ENCODE measurements at places on chromosomes 1 and 21. TPM values are rescaled to one million over a fixed set of nuclear protein-coding genes. Genes with fewer than 3 reads are reported as not detected.

The CACNA1S gene
- not detected for total RNA-seq

The NGF gene
- total RNA-seq, result not detected

The BARHL2 gene
- total RNA-seq, result not detected

The CFAP45 gene
- 0.93 TPM for total RNA-seq

The NLRP3 gene
- total RNA-seq, result 9.5 TPM

GRCh38 chr1:12585536-12585935 is 32.5 kb downstream of the DHRS3 start:
- DNase-seq, result no peak

DNA sequence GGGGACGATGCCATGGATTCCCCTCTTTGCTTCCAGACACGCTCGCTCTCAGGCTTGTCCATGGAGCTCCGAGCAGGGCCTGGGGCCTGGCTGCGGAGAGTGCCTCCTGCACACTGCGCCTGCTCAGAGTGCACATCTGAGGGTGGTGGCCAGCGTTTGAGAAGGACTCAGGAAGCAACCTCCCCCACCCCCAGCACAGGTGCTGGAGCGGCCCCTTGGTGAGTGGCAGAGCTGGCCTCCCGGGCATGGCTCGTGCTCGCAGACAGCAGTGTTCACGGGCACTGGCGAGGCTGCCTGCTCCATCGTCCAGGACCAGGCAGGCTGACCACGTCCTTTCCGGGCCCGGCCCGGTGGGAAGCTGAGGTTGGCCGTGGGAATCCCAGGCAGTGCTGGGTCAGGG is 2.8 kb downstream of the SPATC1L start:
- DNase-seq, result no peak

DNA sequence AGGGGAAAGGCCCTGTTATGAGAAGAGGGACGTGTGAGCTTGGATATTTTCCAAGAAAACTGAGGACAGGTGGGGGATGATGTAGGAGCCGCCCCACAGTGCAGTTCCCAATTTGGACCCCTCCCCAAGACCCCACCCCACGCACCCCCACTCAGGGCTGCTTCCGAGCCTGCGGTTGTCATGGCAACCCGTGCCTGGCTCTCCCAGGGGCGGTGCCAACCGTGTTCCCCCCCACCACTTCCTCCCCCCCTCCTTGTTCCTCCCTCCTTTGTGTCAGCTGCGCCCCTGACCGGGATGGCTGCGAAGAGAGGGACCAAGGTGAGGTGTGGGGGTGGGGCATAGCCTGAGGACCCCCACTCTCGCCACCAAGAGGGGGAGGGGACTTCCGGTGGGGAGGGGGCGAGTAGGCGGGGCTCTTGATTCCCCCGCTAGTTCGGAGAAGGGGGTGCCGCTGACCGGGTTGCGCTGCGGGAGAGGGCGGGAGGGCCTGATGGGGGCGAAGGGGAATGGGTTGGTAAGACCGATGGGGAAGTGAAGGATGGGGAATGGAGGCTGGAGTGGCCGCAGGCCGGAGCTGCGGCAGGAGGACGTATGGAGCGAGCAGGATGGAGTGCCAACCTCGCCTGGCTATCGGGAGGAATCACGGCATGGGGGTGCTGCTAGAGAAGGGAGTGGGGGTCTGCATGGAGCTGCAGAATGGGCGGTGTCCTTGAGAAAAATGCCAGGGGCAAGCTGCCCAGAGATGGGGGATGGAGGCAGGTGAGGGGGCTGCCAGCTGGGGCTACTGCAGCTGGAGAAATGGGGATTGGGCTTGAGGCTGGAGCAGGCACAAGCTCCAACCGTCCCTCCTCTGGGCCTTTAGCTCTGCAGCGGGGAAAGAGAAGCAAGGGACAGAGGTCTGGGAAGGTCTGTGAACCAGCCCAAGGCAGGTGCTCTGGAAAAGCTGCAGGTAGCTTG is 953 bp downstream of the TRIM46 start:
- DNase-seq, result no peak

- DNase-seq, result no peak
Measured at GRCh38 chr1:225666495-225666894, 13.6 kb upstream of the ENAH start.

DNA sequence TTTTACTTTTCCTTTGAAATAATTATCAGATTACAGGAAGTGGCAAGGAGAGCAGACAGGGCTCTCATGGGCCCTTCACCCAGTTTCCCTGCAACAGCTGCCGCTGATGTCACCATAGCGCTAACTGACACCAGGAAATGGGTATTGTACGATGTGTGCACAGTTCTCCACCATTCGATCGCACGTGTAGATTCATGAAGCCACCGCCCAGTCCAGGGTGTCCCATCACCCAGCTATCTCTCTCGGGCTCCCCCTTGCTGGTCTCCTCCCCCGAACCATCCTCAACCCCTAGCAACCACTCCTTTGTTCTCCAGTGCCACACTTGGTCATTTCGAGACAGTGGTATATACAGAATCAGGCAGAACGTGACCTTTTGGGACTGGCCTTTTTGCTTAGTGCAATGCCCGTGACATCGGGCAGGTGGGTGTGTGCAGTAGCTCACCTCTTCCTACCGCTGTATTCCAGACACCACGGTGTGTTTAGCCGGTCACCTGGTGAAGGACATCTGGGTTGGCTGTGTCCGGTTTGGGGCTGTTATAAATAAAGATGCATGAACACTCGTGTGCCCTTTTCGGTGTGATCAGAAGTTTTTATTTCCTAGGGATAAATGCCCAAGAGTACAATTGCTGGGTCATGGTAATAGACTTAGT is 118.4 kb downstream of the CRYAA start:
- DNase-seq, result peak; percentile 19

- no peak for DNase-seq
Measured at GRCh38 chr1:233102341-233102740, 151.9 kb downstream of the NTPCR start.

GRCh38 chr1:15618077-15618654 is 908 bp downstream of the DDI2 start:
- peak; percentile 49 for DNase-seq

All from GM12878 (cell line).